M059J (cell line): ENCODE measurements at places on chromosomes 3 and 15.

DNA sequence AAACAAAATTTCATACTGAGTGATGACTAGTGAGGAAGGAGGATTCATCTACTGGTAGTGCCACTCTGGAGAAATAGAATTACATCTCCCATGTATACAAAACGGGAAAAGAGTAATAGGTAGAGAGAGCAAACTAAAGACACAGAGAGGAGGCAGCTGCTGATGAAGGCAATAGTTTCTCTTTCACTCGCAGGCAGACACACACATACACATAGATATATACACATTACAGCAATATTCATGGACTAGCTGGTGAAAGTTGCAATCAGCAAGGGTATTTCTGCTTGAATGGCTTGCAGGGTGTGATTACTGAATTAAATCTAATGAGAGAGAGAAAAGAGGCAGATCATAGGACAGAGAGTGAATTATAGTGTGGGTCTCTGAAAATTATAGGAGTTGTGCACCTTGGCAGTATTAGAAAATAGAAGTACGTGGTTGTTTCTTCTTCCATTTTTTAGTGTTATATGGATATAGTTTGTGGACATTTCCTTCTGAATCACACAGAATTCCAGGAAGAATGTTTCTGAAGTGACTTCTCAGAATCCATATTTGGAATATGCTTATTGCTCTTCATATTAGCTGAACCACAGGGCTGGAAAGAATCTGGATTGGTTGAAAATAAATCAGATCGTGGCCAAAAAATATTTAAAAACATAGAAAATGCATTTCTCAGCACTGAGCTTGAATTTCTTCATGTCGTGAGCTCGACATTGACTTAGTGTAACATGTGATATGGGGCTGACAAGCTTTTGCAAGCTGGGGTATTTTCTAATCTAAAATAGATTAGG is 991.2 kb downstream of the TUSC7 start:
- DNase-seq, result no peak

GRCh38 chr15:72474466-72474911 is 359 bp downstream of the ARIH1 start:
- no peak for DNase-seq

DNA sequence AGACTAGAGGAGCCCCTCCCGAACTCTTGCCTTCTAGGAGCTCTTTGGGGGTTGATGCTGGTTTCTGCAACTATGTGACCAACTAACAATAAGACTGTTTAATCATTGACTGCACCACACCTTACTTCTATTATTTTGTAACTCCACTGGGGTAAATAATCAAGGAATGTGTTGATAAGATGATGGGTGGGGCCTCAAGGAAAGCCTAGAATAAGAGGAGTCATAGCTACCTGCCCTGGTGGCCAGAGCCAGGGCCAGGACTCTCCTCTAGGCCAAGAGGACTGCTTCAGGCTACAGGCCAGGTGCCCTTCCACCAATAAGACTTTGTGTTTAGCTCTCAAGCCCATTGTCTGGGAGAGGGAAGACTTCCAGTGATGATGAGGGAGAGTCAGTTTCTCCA is 41.2 kb upstream of the PIAS1 start:
- no peak for DNase-seq

DNA sequence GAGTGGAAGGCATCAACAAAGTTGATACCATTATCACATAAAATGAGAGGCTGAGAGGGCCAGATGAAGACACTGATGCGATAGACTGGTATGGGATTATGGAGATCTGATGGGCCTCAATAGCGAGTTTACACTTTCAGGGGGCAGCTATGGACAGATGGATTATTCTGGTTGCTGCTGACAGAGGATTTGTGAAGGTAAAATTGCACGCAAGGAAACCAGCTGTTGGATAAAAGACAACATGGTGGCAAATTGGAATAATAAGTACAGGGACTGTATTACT is 203.9 kb downstream of the MBNL1 start:
- no peak for DNase-seq

GRCh38 chr3:61936344-61936937 is 375.1 kb downstream of the PTPRG start:
- DNase-seq, result no peak

- DNase-seq, result no peak
Measured at GRCh38 chr15:96700555-96700954, 370.1 kb downstream of the NR2F2 start.

GRCh38 chr15:44315126-44315525 is 26.6 kb downstream of the GOLM2 start:
- DNase-seq, result no peak

DNA sequence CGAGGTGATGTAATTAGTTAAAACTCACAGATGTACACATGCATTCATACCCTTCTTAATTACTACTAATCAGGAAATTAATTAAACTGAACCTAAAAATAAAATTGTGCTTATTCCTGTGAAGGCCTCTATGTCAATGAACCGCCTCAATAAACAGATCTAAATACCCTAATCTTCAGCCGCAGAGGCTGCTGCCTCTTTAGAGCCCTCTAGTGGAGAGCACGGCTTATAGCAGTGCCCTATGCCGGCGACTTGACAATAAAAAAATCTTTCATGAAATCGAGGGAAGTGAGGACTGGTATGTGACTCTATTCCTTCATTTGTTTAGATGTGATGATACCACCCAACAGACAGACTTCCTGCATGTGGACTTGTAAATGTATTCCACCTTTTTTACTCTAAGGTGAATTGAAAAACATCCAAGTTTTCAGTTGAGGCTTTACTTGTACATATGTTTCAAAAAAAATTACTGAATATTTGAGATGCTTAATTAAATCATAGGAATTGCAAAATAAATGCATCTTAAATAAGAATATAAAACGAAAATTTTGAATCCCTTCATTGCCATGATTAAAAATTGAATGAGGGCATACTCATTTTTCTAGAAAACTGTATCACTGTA is 8.3 kb upstream of the EPHA3 start:
- peak; percentile 18 for DNase-seq

GRCh38 chr3:127070776-127071175 is 87.9 kb downstream of the PLXNA1 start:
- DNase-seq, result no peak

DNA sequence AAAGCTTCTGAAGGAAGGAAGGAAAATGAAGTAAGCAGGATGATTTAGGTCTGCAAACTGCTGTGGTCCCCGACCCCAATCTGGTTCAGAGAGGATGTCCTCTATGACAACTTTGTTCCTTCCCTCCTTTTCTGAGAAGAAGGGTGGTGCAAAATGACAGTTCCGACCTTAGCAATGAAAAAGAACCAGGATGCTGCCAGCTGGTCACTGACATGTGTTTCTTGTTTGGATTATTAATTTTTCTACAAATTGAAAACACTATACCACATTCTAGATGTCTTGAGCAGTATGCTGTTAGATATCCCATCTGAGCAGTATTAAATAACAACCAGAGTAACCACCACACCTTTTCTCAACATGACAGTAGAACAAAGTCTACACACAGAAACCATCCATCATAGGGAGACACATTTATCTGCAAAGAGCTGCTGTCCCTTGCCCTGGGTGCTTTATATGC is 27.5 kb downstream of the CDCP1 start:
- DNase-seq, result no peak

GRCh38 chr3:95615592-95616310 is 1198.6 kb upstream of the EPHA6 start:
- no peak for DNase-seq

DNA sequence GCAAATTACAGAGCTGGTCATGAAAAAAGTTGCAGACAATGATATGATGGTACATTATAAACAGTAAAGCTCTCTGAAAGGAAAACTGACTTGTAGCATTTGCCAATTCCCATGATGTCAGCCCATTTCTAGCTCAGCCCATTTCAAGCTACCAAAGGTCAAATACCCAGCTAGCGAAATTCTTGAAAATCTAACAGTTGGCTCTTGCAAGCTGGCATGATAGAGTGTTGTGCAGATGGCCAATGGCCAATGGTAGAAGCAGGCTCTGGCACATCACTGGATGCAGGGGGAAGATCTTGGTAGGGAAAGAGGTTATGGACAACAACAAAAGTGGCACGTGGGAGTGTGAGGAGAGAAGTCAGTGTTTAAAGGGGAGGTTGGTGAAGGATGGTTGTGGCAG is 36.7 kb downstream of the RASGRF1 start:
- DNase-seq, result no peak

DNA sequence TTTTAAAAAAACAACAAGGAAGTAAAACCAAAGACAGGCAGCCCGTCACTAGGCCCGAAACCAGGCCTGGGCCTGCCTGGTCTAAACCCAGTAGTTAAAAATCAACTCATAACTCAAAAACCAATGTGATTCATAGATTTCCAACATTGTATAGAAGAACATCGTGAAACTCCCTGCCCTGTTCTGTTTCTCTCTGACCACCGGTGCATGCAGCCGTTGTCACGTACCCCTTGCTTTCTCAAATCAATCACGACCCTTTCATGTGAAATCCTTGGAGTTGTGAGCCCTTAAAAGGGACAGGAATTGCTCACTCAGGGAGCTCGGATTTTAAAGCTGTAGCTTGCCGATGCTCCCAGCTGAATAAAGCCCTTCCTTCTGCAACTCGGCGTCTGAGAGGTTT is 89.5 kb downstream of the DCLK3 start:
- no peak for DNase-seq

GRCh38 chr3:4742359-4742758 is 236.9 kb upstream of the BHLHE40 start:
- DNase-seq, result peak; percentile 14

- peak; percentile 68 for DNase-seq
Measured at GRCh38 chr3:129121792-129122411, at the start of gene RAB43. RAB43 (minus strand) TSS chr3:129121804; CDS start chr3:129121489, 315 bp downstream.

DNA sequence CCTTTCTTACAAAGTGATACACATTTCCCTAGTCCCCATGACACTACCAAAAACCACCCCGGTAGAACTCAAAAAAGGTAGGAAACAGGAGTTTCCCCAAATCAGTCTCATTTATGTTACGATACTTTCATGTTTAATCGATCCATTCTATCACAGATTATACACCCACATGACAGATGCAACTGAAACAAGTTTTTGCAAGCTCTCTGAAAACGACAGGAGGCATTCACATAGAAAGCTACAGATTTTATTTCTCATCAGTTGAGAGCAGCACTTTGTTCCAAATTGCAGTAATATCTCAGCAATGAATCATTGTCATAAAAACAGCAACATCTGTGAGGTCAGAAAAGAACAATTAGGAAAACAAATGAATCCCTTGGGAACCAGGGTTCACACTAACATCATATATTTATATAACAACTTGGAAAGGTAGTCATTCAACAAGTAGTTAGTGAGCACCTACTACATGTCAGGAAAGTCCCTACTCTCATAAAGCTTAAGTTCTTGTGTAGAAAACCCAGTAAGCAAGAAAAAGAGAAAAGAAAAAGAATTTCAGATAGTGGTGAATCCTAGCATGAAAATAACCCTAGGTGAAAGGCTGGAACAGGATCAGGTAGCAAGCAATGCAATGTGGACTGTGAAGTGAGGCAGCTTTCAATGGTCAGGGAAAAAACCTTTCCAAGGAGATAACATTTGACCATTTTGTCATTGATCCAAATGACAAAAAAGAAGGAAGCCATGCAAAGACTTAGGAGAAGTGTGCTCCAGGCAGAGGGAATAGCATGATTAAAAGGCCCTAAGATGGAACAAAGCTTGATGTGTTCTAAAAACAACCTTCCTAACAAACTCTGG is 8.3 kb downstream of the PLD1 start:
- peak; percentile 96 for DNase-seq

DNA sequence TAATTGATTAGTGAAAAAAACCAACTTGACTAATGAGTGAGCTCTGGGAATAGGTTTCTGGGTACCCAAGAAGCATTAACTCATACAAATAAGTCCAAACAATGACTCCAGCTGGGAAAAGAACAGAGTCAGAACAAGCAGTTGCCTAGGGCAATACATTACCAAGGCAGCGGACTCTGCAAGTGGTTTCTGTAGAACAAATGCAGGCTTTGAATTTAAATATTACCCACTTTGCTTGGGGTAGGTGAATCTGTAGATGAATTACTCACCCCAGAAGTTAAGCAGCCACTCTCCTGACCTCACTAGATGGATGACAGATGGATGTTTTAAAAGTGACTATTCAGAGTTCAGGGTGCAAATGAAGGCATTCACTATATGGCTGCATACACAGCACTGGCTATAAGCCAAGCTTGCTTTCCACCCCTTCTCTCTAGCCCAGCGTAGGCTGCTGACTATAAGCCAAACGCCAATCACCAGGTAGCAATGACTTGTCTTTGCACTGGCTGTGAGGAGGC is 73.1 kb upstream of the BHLHE40 start:
- DNase-seq, result peak; percentile 87

- no peak for DNase-seq
Measured at GRCh38 chr3:122443090-122443489, 27.2 kb upstream of the WDR5B start.

DNA sequence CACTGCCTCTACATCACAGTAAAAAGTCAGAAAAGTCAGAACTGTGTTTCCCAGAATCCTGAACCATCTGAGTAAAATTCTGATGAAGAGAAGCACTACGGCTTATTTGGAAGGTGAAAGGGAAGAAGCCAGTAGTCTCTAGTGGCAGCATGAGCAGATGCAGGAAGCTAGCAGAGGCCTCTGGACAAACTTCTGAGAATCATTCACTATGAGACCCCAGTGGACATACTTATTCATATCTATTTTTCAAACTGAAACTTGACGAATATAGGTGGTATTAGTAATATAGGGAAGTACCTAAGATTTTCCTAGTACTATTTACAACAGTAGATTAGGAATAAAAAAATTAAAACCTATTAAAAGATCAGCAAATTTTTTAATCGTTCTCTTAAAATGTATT is 272.8 kb upstream of the TTC14 start:
- no peak for DNase-seq

DNA sequence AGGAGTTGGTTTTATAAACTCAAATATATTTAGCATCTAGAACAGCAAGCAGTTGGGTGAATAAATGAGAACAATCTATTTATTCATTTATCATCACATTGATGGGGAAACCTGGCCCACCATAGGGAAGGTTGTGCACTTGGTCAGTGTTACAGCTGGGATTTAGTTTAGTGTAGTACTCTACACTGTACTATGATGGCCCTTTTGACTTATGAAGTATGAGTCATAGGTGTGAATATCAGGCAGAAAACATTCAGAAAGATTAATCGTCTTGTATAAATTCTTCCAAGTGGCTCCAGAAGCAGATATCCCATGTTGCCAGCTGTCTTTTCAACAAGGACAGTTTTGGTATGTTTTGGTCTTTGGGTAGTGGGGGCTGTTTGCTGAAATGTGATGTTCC is 38.0 kb downstream of the BBS4 start:
- DNase-seq, result no peak

DNA sequence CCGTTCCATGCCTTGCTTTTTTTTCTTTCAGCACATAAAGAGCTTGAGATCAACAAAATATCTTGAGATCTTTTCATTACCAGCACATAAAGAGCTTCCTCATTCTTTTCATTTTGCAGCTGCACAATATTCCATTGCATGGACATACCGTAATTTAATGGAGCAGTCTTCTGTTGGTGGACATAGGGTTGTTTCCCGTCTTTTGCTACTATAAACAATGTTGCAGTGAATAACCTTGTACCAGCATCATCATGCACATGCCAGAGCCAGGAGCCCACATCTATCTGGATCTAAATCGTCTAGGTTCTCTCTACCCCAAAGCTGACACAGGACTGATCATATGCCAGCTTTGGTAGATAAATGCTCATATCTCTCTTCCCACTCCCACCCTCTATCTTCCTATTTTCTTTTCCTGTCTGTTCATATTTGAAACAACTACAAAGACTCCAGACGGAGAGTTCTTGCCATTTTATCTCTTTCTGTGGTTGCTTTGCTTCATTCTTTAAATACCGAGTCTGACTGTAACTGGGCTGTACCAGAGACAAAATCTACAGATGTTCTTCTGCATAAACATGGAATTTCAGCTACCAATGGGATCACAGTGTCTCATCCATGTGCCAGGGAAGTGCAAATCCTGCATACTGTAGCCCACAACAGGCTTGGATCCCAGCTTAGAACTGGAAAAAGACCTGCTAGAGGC is 47.1 kb upstream of the AKAP13 start:
- peak; percentile 76 for DNase-seq

GRCh38 chr15:44034933-44035624 is 160.0 kb downstream of the FRMD5 start:
- peak; percentile 79 for DNase-seq
